ENCODE measurements at places on chromosomes 11 and 22.
A peak's percentile ranks its signal among the peaks of the same experiment; 100 is the strongest.

- no peak for DNase-seq
These were observed 57.3 kb upstream of the SPON1 start for GRCh38 chr11:13905137-13905781.

DNA sequence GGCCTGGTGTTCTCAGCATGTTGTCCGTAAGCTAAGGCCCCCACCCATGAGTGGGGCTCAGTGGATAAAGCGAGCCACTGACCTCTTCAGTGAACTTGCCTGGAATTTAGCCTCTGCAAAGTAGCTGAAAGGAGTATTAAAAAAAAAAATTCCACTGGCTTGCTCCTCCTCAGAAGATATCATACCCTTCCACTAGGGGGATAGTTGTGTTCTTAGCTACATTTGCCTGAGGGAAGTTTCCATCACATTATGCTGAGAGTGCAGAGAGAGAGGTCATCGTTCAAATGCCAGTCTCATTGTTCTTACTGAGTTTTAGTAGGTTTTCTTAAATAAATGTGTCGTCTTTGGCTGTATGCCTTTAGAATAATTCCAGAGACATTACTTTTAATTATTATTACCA lies 879.7 kb downstream of the JRKL start:
- no peak for DNase-seq

DNA sequence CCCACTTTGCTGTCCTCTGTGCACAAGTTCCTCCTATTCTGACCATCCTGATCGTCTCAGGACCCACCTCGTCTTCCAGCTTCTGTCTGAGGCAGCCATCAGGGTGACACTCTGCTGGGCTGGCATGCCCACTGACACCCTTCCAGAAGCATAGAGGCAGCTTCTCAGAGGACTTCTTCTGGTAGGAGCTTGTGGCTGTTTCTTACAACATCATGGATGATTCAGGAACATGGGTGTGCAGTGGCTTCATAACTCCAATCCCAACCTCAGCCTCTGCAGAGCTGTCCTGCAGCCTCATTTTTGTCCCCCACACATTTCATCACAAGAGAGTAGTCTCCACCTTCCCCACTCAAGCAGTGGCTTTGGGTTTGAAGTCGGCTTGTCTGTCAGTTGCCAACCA lies 20.9 kb upstream of the CTR9 start:
- no peak for DNase-seq

DNA sequence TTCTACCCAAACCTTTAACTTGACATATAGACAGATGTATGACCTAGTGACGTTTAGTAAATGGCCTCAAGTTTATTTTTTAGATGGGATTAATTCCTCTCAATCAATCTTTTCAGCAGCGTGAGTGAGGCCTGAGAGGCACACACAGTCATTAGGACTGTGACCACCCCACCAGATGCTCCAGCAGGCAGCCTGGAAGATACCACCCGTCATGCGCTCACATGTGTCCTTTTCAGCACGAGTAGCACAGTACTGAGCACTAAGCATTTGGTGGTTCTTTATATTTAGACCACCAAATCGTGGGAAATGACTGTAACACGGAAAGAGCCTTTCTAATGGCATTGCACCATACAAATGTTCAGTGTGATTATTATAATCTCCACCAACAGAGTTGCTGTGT lies 354.6 kb upstream of the DDI1 start:
- DNase-seq: no peak

DNA sequence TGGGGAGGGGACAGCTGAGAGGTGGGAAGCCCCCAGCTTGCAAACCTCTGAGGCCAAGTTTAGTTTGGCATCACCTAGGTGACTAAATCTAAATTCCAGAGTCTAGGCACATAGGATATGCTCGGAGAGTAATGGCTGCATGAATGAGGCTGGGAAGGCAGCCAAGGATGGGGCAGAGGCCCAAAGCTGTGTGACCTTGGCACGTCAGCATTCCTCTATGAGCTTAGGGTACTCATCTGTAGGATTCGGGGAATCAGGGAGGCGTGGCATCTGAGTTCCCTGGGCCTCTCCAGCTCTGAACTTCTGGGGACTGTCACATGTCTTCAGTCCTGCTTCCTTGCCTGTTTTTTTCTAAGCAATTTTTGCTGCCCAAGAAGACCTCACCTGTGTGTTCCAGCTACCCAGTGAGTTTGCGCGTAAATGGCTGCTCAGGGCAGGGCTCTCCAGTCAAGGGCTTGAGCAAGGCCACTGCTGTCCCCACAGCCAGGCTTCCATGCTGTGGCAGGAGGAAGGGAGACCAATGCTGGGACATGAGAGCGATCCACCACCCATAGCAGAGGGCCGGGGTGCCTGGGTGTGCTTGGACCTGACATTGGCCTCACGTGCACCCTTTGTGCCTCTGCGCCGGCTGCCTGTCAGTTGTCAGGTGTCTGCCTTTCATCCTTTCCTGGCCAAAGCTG lies 13.9 kb downstream of the DAGLA start:
- no peak for DNase-seq

GRCh38 chr11:59186130-59186594 lies 14.2 kb downstream of the DTX4 start:
- DNase-seq: peak; percentile 52

GRCh38 chr11:87736928-87737327 lies 438.3 kb downstream of the RAB38 start:
- no peak for DNase-seq

DNA sequence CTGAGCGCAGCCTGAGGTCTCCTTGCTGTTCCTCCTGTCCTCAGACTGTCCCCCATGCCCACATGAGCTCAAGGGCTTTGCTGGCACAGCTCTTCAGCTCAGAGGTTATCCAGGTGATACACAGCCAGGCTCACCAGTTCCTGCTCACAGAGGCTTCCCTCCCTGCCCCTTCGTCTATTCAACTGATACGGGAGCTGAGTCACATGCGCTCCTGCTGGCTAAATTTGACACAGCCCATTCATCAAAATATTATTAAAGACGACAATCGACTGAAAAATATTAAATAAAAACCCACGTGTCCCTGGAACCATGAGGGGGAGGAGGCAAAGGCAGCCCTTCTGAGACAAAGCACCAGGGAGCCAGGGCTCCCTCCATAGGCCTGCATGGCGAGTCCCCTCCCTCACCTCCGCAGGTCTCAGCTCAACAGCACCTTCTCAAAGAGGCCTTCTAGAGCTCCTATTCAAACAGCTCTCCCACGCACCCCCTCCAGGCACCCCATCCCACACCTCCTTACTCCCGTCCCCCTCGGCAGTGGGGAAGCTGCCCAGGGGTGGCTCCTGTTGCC lies 40.5 kb downstream of the DUSP8 start:
- DNase-seq: no peak

GRCh38 chr22:45548247-45548840 lies 45.7 kb downstream of the FBLN1 start:
- DNase-seq: no peak

DNA sequence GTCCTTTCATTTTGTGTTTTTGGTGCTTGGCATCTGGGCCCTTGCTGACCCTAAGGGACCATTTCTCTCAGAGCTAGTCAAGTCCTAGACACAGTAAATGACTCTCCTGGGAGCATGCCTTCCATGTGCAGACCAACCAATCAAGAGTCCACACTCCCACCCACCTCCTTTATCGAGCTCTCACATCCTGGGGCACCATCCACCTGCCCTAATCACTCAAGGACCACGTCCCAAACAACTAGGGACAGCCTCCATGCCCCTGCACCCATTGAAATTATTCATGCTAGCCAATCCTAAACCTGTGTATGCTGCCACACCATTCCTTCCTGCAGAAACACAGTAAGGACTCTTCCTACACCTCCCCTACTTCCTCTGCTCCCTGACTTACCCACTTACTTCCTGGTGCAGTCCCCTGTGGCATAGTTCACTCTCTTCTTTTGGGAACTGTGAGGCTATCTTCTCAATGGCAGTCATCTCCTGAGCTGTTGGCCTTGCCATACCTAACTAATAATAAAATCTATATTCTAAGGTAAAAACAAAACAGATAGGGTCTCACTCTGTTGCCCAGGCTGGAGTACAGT lies 6.4 kb upstream of the SAA2 start:
- no peak for DNase-seq

DNA sequence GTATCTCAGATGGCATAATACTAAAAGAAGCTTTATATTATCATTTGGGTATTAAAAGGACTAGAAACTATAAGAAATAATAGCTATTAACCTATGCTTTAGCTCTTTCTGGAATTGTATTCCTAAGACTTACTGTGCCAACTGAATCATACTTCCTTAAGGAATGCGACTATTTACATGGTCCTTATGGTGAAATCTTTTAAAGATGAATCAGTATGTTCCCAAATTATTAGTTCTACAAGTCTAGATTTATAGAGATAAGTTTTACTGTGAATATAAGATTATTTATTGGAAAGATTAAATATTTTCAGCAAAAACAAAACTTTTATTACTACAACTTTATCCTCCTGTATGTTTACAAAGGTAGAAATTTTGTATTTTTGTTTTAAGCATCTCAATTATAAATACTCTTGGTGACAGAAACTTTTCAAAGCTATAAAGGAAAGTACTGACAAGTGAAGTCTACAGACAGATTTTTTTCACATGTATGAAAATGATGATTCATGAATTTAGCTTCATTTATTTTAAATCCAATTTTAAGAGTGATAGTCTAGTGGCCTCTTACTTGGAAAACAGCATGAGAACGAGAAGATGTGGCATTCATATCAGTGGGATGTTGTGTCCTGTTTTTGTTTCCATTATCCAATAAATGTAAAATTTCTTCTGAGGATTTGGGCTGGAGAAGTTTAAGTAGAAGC lies 17.8 kb downstream of the KIF18A start:
- DNase-seq: no peak

GRCh38 chr11:27201454-27202302 lies 161.1 kb downstream of the BBOX1 start:
- DNase-seq: no peak

GRCh38 chr11:108019870-108020540 lies 11.3 kb downstream of the CUL5 start:
- no peak for DNase-seq

DNA sequence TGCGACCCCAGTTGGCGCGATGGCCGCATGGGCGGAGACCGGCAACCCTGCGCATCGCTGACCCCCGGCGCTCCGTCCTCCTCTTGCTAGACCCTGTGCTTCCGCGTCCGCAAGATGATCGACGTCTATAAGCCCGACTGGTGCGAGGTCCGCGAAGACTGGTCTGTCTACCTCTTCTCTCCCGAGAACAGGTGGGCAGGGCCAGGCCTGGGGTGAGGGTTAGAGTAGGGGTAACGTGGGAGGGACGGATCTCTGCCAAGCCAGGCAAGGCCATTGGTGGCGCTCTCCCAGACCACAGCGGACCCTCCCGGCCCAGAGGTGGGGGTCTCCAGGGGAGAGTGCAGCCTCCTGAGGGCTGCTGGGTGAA lies 92.1 kb downstream of the CACNA1I start:
- DNase-seq: no peak

- DNase-seq: no peak
These were observed 14.0 kb downstream of the IGLL1 start for GRCh38 chr22:23565915-23566704.

- DNase-seq: no peak
These were observed 56.7 kb upstream of the RAB38 start for GRCh38 chr11:88231894-88232482.

DNA sequence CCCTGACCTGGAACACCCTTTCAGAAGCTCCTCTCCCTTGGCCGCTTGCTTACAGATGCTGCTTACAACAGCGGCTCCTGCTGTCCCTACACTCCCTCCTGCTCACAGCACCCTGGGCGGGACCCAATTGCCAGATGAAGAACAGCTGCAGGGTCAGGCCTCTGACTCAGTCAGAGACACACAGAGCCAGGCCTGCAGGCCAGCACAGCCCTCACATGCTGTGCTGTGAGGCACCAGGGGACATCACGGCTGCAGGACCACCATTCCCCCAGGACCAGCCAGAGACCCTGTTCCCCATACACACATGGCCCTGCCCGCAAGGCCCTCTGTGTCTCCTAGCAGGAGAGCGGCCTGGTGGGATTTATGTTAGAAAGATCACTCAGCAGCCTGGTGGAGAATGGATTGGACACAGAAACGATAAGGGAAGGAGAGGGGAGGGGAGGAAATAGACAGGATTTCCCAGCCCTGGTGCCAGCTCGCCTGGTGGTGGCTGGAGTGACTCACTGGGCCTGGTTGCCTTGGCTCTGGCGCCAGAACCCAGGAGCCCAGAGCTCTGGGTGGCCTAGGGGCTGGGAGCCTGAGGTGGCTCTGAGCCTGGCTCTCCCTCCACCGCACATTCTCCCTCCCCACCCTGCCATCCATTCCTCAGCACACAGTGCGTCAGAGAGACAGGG lies 6.7 kb downstream of the CAPN5 start:
- DNase-seq: no peak

- no peak for DNase-seq
These were observed 17.6 kb upstream of the SEPTIN5 start for GRCh38 chr22:19696504-19697276.

DNA sequence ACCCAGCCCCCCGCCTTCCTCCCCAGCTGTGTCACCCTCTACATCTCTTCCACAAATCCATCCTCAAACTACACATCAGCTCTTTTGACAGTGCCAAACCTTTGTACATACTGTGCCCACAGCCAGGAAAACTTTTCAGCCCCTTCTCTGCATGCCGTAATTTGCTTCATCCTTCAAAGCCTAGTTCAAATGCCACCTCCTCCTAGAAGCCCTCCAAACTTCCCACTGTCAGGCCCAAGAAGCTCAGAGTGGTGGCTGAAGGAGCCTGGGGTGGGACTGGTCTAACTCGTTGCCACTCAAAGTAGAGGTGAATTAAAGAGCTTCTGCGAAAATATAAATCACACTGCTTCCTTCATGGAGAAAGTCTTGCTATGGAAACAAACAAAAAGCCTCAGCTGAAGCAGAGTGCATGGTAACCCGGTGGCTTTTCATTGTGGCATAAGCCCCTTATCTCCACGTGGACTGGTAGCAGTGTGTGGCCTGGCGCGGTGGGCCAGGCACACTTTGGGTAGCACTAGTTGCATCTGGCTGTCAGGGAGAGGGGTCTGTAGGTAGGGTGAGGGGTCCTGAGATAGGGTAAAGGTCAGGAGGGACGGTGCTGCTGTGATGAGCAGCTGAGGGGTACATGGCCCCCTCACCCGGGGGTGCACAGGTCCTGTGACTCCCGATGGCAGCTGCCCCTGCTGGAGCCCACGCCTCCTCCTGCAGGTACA lies 76.9 kb downstream of the MYO7A start:
- DNase-seq: no peak

DNA sequence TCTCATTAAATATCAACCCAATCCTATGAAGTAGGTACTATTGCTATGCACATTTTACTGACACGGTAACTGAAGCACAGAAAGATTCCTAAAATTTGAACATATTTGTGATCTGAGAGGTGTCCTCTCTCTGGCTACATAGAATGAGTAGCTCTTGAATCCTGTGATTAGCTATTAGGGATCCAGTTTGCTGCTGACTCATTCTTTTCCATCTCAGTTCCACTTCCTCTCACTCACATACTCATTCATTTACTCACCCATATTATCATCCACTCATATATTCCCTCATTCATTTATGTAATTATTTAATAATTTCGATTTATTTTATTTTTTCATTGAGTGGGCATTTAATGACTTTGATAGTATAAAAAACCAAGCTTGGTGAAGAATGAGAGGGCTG lies 42.7 kb downstream of the OR5B17 start:
- DNase-seq: no peak

- no peak for DNase-seq
These were observed 41.1 kb upstream of the TPBGL start for GRCh38 chr11:75199412-75199955.

GRCh38 chr11:68579455-68579854 lies 104.9 kb upstream of the GAL start:
- DNase-seq: no peak

- peak; percentile 68 for DNase-seq
These were observed 64.8 kb downstream of the STIM1 start for GRCh38 chr11:3920148-3920852.

All from activated CD4-positive, alpha-beta T cell treated with anti-CD3 and anti-CD28 coated beads for 4 hours (primary cell).